C1 segment of cervical spinal cord (tissue), 14 donors: ENCODE measurements at places on chromosomes 7 and 10.

GRCh38 chr10:33227489-33227888 lies 107.0 kb downstream of the NRP1 start:
- DNase-seq: no peak

DNA sequence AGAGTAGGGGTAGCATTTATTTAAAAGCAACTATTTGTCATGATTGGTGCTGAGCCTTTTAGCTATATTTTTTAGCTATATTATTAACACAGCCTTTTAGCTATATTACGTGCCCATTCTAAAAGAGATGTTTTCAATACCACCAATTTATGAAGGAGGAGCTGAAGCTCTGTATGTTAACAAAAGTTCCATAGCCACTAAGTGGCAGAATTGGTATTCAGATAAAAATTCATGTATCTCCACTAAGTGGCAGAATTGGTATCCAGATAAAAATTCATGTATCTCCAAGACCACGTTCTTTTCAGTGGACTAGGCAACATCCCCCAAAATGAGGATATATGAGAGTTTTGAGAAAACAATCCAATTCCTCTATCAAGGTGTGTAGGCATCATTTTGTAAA lies 268.6 kb downstream of the HGF start:
- DNase-seq: no peak

- DNase-seq: no peak
Measured at GRCh38 chr10:132943791-132944404, 1.5 kb upstream of the CFAP46 start.

DNA sequence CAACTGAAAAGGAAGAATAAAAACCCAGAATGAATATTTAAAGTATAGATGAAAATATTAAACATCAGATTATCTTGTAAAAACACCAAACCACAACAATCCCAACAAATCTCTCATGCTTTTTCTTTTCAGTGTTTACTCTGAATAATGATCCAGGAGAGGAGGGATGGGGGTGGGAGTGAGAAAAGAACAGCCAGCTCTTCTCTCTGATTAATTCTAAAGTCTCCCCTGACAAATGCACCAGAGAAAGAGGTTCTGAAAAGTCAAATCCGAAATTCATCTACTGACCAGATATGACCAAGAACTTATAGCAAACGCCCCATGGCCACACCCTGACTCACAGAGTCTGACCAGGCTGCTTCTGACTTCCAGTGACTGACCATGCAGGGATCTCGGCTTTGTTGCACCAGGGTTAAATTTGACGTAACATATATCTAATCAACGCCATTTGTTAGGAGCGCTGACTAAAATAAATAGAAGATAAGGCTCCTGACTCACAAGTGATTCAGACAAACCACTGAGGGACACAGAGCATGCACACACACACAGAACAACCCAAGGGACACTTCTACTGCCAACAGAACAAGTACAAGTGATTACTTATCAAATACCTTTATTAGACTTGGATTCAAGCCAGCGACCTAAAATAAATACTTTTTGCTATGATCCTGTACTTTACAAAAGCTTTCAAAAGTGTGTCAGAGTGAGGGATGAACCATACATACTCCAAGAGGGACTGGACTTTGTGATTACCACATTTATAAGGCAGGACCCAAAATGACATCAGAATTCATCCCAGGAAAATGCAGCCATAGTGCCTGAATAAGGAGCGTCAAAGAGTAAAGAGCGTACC lies 9.3 kb upstream of the SPOCK2 start:
- DNase-seq: no peak

DNA sequence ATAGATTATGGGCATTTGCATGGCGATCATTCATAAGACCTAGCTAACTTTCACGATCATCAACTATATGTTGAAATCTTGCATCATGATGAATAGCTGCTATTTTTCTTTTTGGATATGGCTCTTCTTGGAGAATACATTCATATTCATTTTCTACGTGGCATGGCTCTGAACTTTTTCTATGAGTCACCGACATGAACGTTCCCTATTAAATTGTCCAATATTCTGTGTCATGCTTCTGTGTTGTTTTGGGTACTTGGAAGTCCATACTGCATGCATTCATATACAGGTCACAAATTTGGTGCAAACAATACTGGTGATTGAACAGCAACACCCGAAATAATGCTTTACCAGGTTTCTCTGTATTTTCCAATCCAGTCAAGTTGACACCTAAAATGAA lies 37.9 kb upstream of the ANKRD1 start:
- no peak for DNase-seq

DNA sequence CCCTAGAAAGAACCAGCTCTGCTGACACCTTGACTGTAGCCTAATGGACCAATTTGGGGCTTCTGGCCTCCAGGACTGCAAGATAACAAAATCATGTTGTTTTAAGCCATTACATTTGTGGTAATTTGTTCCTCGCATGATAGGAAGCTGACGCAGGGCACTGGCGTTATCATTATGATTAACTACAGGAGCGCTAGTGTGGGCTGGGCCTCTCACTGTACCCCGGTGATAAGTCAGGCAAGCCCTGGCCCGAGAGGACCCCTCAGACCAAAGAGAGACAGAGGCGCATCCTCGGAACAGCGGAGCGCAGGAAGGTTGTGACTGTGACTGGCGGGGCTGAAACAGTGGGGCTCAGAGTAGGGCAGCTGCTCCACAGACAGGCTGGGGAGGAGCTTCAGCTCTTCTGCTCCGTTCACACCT lies 150.3 kb upstream of the CHST15 start:
- DNase-seq: no peak

GRCh38 chr7:31688996-31689395 lies 2.0 kb downstream of the PPP1R17 start:
- DNase-seq: no peak

GRCh38 chr10:26843736-26844135 lies 17.0 kb downstream of the ABI1 start:
- no peak for DNase-seq

GRCh38 chr10:21047096-21047495 lies 150.0 kb upstream of the NEBL start:
- DNase-seq: no peak

DNA sequence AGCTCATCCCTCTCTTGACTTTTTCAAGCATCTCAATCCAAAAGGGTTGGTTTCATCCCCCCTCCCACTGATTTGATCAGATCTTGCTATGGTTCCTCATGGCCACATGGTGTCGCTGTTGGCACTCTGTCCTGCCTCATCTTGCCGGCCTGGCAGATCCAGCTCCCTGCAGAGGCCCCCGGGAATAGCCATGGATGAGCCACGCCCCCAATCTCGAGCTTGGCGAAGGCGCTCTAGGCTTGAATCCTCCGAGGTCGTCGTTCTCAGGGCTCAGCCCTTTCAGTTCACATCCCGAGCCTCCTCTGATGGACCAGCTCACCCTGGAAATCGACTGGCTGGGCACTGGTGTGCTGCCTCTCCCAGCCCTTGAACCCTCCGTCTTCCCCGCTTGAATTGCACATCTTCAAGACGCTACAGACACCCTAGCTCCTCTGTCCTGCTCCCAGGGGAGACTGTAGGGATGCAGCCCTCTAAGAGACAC lies 628.7 kb downstream of the TYW1 start:
- DNase-seq: peak; percentile 19

- no peak for DNase-seq
Measured at GRCh38 chr10:21364196-21365114, 161.0 kb downstream of the SKIDA1 start.

GRCh38 chr10:28949005-28950004 lies 272.0 kb downstream of the BAMBI start:
- no peak for DNase-seq

DNA sequence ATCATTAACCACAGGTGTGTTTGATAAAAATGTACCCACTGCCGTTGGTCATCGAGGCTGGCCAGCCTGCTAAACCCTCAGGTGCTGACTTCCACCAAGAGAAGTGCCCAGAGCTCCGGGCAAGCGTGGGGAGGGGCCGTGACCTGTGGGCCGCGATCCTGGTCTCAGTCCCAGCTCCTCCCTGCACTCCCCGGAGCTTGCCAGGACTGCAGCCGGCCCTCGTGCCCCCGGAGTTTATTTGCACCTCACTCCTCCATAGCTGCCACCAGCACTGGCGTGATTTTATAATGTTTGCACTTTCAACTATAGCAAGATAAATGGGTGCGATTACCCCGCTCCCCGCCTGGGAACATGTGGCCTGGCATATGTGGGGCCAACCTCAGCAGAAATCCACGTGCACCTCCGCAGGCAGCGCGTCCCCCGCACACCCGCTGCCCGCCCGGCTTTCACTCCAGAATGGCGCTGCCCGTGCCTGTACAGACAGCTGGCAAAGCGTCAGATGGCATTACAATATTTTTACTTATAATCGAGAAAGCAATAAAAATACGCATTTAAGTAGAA lies 30.8 kb downstream of the UNCX start:
- no peak for DNase-seq

DNA sequence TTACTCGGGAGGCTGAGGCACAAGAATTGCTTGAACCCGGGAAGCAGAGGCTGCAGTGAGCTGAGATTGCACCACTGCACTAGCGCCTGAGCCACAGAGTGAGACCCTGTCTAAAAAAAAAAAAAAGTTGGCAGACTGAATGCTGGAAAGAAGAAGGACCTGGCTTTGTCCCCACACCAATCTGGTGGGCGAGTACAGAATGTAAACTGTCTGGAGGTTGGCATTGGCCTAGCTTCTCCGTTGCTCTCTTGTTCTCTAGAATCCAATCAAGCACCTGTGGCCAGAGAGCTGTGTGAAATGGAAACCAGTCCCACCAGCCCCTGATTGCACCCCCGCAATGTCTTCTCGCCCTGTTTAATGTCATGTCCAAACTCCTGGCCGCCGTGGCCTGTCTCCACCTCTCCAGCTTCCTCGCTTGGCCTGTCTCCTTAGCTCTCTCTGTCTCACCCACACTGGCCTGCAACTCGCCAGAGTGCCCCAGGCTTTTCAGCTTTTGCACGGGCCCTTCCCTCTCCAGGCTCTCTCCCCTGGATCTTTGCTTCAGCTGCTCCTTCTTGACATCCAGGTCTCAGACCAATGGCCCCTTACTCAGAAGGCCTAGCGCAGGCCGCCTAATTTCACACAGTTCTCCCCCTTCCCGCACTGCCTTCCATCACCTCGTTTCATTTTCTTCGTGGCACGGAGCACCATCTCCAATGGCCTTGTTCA lies 670 bp upstream of the AGK start:
- peak; percentile 47 for DNase-seq

DNA sequence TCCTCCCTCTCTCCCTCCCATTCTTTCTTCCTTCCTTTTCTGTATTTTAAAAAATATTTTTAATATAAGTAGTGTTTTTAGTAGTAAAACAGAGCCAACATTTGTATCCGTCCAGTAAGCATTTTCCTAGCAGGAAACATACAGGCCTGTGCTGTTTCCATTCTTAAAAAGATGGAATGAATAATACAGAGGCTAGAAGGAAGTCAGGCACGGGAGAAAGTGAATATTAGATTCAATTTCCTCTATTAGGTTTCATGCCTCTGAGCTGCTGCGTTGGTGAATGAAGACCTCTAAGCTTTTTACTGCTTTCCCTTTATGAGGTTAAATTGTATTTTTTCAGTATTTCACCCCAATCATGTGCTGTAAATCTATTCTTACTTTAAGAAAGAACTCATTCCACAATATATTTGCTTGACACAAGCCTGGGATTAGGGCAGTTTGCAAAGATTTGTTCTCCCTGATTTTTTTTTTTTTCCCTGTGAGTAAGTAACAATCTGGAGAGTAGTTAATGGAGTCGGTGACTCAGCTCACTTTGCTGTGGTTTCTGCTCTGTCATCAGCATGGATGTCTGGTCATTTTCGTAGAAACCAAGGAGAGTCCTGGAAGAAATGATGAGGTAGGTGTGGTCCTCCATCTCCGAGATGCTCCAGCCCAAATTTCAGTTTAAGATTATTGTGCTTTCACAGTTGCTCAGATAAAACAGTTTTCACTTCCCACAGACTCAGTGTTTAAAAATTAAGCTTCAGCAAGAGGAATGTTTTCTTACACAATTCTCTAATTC lies 76.1 kb upstream of the PITRM1 start:
- no peak for DNase-seq

DNA sequence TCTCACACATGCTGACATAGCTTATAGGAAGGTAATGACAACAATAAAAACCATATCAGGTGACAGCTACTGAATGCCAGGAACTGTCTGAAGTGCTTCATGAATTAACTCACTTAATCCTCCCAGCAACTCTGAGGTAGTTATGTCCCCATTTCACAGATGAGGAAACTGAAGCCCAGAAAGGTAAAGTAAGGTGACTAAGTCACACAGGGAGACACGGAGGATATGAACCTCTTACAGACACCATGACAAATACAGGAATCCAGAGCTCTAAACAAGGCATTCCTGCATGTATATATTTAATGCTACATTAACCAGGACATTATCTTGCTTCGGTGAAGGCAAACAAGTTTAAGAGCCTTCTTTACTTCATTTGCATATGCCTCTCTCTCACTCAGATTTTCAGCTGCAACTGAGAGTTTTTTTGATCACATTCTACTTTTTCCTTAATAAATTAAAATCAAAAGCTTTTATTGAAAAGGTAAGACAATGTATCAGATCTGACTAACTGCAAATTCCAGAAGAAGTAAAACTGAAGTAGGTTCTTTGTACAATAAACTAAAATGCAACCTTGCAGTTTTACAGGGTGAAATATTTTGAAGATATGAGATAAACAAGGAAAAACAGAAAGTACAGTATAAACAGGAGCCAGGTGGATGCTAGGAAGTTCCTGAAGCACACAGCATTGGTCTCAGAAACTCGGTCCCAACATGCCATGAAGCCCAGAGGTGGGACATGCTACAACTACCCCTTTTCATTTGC lies 79.5 kb downstream of the SGMS1 start:
- no peak for DNase-seq

- DNase-seq: no peak
Measured at GRCh38 chr7:106693677-106694353, 32.9 kb upstream of the CCDC71L start.

DNA sequence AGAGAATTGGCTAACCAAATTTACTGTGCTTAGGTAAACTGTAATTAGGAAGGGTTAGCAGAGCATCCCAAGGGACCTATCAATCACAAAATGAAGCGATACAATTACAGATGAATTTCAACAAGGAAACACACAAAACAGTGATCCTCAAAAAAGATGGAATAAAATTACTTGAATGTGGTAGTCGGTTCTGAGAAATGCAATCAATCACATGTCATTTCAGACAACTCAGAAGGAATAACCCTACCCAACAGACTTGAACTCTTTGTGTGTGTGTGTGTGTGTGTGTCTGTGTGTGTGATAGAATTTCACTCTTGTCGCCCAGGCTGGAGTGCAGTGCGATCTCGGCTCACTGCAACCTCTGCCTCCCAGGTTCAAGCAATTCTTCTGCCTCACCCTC lies 43.5 kb downstream of the ST8SIA6 start:
- no peak for DNase-seq

GRCh38 chr7:106888204-106888603 lies 23.1 kb downstream of the PIK3CG start:
- DNase-seq: no peak

GRCh38 chr10:78302989-78303854 lies 269.6 kb downstream of the RPS24 start:
- DNase-seq: peak; percentile 92

- DNase-seq: peak; percentile 46
Measured at GRCh38 chr7:30785786-30786185, 14.6 kb downstream of the MINDY4 start.
